ENCODE measurements at places on chromosomes 6 and 20.

DNA sequence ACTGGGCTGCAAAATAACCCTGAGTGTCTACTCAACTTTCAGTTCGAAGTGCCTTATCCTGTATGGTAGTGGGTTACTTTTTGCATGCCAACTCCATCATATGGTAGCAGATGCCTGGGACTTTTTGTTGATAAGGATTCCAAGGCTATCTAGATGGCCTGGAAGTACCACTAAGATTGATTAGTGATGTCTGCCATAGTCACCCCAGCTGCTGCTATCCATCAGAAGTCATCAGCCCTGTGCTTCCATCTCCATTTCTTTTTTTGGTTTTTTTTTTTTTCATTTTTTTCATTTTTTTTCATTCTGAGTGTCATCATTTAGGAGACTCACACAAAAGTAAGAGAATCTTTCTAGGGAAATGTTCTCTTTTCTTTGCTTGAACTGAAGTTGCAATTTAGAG lies 217.4 kb upstream of the PLCB4 start:
- DNase-seq = no peak

- DNase-seq = no peak
Observed at GRCh38 chr6:21001736-21002135, 467.5 kb downstream of the CDKAL1 start.

- peak; percentile 84 for DNase-seq
Observed at GRCh38 chr6:3228771-3229565, 1.5 kb upstream of the TUBB2B start.

GRCh38 chr6:14619419-14619781 lies 501.8 kb downstream of the CD83 start:
- DNase-seq = no peak

DNA sequence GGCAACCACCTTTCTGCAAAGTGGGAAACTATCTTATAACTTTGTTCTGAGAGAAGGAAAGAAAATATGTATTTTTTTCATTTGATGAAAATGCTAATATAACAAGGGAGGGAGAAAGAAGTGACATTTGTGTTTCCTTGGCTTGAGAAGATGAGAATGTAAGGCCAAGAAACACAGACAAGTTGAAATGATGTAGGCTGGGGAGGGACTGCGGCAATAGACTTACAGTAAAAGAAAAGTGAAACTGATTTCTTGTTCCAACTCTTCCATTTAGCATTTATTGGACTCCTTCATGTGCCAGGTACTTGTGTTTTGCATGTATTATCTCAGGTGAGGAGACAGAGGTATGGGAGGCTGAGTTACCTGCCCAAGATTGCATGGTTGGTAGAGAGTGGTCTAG lies 130.9 kb downstream of the CARMIL1 start:
- DNase-seq = no peak

DNA sequence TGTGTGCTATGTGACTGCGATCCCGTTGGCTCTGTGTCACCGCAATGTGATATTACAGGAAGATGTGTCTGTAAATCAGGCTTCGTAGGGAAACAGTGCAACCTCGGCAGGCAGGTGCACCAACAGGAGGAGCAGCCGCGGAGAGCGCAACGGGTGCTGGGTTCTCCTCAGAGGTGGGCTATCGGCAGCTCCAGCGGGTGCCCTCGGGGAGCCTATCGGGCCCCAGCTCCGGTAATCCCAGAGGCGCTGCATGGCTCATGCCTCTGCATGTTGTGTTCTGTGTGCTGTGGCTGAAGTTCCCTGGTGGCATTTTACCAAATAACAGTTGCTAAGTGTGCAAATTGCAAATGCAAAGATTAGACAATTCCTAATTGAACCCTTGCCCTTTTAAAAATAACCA lies 409.9 kb downstream of the LAMA2 start:
- no peak for DNase-seq

GRCh38 chr6:16229700-16230099 lies 8.7 kb upstream of the GMPR start:
- DNase-seq = peak; percentile 48

GRCh38 chr6:152874846-152875568 lies 107.8 kb downstream of the FBXO5 start:
- DNase-seq = no peak

DNA sequence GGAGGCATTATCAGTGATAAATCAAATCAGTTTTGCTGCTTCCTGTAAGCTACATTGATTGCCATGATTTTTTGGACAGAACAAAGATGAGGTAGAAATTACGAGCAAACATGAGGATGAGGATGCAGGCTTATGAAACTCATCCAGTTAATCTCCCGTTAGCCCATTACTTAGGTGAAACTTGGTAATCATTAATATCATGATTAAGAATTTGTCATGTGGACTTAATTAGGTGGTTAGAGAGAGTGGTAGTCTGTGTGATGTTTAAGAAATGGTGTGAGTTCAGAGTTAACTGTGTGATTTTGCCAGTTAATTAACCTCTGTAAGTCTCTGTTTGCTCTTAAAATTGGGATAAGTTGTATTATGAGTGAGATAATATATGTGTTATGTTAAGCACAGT lies 62.0 kb downstream of the TSPYL4 start:
- no peak for DNase-seq

DNA sequence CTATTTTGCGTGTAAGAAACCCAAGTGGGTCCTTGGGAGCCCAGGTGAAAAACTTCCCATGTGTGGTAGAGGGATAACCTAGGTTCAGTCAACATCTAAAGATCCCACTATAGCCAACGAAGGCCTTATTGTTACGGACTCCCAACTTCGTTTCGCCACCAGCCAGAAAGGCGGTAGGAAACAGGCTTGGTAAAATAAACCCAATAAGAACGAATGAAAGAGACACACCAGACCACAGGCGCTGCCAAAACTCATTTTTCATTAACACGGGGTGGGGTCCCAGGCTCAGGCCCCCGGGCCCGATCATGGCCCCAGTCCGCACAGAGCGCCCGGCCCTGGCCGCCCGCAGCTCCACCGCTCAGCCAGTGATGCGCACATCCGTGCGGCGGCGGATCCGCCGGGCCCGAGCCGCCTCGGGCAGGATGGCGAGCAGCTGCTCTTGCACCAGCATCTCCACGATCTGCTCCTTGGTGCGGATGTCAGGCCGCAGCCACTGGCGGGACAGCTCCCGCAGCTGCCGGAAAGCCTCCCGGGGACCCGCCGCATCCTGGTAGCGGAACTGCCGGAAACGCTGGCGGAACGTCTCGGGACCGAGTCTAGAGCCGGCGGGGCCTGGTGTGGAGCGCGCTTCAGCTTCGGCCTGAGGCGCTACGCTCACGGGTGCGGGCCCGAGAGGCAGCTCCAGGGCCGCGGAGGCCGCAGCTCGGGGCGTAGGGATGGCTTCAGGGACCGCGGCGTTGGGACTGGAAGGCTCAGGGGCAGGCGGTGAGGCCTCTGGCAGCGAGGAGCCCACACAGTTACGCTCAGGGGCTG lies 709 bp downstream of the SCAND1 start:
- DNase-seq = no peak

GRCh38 chr6:116508527-116508926 lies 2.9 kb upstream of the CALHM5 start:
- no peak for DNase-seq

- DNase-seq = no peak
Observed at GRCh38 chr20:63351811-63352591, 9.1 kb downstream of the CHRNA4 start.

DNA sequence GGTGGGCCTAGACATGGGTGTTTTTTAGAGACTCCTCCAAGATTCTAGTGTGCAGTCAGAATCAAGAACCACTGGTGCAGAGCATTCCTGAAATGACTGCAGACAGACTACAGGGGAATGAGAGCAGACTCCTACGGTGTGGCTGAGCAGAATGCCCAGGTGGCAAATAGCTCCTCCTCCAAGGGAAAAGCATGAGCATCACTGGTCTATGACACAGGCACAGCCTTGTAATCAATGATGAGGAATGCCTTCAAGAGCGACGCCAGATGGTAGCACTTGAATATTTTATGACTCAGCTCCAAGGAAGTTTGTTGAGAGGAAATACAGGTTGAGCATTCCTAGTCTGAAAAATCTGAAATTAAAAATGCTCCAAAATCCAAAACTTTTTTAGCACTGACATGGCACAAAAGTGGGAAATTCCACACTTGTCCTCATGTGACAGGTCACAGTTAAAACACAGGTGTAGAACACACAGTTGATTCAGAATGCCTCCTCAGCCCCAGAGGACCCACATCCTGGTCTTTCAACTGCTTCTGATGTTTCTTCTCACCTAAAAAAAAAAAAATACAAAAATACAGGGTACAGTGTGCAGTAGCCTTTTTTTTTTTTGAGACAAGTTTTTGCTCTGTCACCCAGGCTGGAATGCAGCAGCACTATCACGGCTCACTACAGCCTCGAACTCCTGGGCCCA lies 10.6 kb upstream of the FAM8A1 start:
- no peak for DNase-seq

GRCh38 chr20:59611286-59611685 lies 6.9 kb downstream of the PHACTR3 start:
- no peak for DNase-seq

DNA sequence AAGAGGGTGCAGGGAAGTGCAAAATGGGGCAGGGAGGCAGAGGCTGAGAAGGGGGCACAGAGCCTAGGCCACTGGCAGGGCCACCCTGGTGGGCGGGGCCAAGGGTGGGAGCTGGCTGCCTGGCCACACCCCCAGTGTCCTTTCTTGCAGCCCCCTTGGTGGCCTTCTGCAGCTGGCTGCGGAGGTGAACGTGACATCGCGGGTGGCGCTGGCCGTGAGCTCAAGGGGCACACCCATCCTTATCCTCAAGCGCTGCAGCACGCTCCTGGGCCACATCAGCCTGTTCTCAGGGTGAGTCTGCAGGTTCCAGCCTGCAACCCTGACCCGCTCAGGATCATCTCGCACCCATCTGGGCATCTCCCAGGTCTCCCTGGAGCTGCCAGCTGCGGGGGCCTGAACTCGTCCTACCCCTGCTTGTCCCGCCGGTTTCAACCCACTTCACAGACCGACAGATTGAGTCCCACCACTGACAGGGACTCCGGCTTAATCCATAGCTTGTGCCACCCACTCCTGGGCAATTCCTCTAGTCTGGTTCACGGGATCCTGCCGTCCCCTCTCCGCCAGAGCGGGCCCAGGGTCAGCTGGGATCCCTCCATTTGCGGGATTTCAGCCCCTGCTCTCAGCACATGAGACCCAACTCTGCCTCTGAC lies 6.2 kb downstream of the BPIFB3 start:
- no peak for DNase-seq

- no peak for DNase-seq
Observed at GRCh38 chr6:44229376-44230033, 6.1 kb downstream of the SLC29A1 start.

DNA sequence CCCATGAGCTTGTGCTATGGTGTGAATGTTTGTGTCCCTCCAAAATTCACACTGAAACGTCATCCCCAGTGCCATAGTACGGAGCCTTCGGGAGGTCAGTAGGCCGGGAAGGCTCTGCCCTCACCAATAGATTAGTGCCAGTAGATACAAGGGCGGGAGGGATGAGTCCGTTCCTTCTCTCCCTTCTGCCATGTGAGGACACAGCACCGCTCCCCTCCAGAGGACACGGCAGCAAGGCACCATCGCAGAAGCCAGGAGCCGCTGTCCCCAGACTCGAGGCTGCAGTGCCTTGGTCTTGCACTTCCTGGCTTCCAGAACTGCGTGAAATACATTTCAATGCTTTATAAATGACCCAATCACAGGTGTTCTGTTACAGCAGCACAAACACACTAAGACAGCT lies 39.2 kb upstream of the BHLHE23 start:
- no peak for DNase-seq

DNA sequence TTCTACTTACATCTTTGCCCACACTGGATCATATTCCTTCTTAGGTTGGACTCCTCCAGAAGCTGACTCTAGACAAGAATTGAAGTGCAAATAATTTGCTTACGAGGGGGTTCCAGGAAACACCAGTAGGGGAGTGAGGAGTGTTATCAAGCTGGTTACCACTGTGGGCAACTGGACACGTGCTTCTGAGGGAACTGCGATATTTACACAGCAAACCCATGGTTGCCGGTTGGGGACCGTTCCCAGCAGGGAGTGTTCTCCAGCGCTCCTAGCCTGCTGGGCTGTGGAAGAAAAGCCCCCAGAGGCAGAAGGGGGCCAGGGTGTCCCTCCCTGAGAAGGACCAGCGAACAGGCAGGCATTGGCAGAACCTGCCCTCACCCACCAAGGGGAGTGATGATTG lies 21.7 kb downstream of the MDFI start:
- no peak for DNase-seq

DNA sequence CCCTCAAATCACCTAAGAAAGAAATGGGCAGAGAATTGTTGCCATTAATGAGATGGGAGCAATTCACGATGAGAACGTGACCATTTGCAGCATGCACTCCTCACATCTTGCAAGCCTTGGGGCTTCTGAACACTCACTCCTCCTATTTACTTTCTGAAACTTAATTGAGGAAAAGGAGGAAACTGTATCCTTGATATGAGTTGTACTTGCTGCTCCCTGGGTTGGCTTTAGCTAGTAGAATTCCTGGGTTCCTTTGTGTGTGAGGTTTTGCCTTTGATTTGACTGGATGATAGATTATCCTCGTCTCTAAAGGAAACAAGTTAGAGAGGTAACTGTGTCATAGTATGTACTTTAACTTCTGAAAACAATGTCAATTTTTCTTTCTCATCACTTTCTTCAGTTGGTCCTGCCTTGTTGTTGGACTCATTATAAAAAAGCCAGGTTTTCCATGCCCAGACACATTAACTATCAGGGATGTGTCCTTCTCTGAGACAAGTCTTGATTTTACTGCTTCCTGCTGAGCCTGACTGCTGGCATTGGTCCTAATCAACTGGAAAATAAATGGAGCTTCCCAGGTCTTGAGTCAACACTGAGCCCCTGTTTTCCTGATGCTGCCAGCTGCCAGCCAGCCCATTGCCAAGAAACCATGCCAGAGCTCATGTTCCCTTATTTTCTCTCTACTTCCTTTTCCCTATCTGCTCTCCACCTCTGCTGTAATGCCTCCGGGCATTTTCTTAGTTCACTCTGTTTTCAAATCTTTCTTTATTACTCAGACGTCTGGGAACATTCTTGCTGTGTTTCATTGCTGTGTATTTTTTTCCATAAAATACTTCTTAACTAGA lies 6.0 kb upstream of the MRAP2 start:
- no peak for DNase-seq

DNA sequence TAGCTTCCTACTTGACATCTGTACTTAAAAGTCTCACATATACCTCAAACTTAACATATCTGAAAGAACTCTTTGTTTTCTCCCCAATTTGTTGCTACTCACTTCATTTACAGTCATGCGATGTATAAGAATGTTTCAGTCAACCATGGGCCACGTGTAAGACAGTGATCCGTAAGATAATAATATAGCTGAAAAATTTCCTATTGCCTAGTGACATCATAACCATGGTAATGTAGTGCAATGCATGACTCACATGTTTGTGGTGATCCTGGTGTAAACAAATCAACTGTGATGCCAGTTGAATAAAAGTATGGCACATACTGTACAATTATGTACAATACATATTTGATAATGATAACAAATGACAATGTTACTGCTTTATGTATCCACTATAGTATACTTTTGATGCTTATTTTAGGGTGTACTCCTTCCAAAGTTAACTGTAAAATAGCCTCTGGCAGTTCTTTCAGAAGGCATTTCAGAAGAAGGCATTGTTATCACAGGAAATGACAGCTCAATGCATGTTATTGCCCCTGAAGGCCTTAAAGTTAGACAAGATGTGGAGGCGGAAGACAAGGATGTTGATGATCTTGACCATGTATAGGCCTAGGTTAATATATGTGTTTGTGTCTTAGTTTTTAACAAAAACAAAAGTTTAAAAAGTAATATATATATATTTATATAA lies 579.0 kb downstream of the EPHA7 start:
- DNase-seq = no peak

- DNase-seq = no peak
Observed at GRCh38 chr6:84728602-84729001, 35.8 kb downstream of the TBX18 start.

All from right kidney (tissue), 9 donors.